ENCODE measurements at places on chromosomes 5 and 9.

DNA sequence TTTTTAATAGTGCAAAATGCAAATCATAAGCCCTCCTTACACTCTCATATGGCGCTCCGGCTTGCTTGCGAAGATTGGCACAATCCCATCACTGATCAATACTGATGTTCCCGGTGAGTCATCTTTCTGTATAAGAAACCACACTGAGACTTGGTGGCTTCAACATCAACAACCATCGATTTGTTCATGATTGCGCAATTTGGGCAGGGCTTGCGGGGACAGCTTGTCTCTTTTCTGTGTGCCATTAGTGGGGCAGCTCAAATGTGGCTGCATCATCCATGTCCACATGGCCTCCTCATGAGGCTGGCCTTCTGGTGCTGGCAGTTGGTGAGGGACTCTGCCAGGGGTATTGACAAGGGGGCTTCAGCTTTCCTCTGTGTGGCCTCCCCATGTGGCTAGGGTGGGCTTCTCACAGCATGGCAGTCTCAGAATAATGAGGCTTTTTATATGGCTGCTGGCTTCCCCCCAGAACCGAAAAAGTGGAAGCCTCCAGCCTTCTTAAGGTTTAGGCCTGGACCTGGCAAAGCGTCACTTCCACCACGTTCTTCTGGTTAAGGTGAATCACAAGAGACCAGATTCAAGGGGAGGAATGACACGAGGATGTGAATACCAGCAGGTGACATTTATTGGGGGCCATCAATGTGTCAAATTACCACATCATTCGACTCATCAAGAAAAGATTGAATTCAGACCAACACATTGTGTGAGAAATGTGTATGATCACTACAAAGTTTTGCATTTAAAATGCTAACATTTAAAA is 79.5 kb upstream of the NFIL3 start:
- DNase-seq: no peak

DNA sequence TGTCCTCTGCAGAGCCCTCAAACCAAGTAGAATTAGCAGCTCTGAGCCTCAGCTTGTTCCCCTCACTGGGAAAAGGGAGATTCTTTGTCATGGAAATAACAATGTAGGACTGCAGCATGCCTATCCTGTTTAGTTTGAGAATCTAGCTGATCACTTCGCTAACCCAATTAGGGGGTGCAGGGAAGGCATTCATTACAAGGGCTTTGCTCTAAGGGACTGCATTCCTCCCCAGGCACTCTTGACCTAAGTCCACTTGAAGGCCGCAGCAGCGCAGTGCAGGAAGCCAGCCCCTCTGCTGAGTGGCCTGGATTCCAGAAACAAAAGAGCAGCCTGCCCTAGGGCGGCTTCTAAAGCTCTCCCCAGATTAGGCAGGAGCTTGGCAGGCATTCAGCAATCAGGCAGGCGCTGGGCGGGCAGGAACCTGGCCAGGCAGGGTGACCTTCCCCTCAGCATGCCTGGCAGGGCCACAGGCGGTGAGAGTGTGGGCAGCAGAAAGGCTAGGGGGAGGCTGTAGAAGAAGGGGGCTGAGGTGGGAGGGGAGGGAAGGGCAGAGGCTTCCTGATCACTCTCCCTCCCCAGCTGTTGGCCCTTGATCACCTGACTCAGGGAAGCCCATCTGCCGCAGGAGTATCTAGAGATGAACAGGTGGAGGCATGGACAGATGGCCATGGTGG is 24.8 kb downstream of the CCNJL start:
- DNase-seq: no peak

DNA sequence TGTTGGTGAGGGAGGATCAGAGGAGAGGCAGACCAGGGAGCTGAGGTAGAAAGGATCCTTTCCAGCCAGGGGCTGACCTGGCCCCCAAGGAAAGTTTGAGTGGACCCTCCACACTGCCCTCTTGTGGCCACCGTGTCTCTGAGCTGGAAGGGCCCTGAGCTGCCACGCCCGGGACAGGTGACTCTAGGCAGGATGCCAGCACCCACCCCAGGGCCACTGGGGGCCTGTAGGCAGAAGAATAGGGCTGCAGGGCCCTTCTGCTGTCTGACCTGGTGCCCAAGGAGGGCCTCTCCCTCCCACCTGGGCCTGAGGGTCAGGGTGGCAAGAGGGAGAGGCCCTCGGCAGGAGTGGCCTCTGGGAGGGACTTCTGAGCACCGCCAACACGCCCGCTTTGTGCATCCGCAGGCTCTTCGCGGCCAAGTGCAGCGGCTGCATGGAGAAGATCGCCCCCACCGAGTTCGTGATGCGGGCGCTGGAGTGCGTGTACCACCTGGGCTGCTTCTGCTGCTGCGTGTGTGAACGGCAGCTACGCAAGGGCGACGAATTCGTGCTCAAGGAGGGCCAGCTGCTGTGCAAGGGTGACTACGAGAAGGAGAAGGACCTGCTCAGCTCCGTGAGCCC is 76.8 kb downstream of the LMX1B start:
- DNase-seq: peak; percentile 65

GRCh38 chr9:124797343-124798103 is 20.6 kb downstream of the OLFML2A start:
- no peak for DNase-seq

GRCh38 chr9:28951945-28952344 is 1378.7 kb upstream of the C9orf72 start:
- DNase-seq: no peak

GRCh38 chr5:72790186-72790585 is 26.3 kb upstream of the TNPO1 start:
- DNase-seq: no peak

GRCh38 chr9:2354856-2355696 is 266.5 kb upstream of the VLDLR start:
- no peak for DNase-seq

DNA sequence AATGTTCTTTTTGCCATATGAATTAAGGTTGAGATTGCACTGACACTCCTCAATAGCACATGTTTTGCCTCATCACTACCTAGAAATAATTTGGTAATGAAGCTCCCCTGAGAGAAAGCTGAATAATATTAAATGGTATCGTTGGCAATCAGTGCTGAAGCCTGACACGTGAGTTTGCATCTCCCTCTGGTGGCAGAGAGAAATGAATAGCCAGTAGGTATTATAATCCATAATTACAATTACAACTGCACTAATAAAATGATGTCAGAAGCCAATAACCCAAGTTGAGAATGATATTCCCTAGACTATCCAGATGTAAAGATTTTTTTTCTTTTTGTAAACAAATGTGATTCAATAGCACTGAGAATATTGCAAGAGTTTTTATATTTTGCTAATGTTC is 700.3 kb downstream of the PTPRD start:
- DNase-seq: no peak

- DNase-seq: no peak
These were observed 57.8 kb upstream of the GLRX start for GRCh38 chr5:95880081-95880926.
